KG1 (cell line): ENCODE measurements at places on chromosomes 7 and 10.

GRCh38 chr7:32062150-32062549, 8.1 kb downstream of the PDE1C start:
- no peak for DNase-seq

- no peak for DNase-seq
Observed at GRCh38 chr10:74586088-74586585, 240.3 kb upstream of the KAT6B start.

DNA sequence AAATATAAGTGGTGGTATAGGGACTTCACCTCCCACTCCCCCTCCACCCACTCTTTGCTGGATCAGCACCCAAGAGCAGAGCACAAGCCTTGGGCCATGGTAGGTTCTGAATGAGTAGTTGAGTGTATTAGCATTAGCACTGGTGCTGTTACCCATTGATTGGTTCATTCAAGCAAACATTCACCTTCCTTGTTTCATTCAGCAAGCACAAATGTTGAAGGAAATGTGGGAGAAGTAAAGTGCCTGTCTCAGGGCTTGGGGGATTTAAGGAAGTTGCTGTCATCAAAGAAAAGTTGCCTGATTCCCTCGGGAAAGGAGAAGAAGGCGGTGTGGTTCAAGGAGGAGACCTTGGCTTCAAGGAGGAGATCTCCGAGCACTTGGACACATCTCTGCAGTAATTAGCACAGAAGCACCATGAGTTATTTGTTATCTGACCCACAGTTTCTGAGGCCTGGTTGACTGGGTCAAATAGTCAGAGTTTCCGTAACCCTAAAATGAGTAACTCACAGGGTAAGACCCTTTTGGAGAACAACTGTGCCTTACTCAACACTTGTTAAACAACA, 17.3 kb downstream of the IL2RA start:
- no peak for DNase-seq

DNA sequence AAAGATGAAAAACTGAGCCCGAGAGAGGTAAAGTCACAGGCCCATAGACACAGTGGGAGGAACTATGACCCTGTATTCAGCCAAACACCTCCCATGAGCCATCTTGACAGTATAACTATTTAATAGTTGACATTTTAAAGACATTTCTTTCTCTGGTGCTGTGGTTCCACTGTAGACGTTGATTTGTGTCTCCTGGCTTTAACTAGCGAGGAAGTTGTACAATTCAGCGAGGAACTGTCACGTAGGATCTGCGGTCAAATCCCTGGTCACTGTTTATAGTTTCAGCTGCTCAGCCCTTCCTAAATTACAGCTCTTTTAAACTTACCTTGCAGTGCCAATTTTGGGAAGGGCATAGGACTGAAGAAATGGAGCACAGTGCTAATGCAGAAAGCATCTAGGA, 7.1 kb upstream of the CELF2 start:
- no peak for DNase-seq

DNA sequence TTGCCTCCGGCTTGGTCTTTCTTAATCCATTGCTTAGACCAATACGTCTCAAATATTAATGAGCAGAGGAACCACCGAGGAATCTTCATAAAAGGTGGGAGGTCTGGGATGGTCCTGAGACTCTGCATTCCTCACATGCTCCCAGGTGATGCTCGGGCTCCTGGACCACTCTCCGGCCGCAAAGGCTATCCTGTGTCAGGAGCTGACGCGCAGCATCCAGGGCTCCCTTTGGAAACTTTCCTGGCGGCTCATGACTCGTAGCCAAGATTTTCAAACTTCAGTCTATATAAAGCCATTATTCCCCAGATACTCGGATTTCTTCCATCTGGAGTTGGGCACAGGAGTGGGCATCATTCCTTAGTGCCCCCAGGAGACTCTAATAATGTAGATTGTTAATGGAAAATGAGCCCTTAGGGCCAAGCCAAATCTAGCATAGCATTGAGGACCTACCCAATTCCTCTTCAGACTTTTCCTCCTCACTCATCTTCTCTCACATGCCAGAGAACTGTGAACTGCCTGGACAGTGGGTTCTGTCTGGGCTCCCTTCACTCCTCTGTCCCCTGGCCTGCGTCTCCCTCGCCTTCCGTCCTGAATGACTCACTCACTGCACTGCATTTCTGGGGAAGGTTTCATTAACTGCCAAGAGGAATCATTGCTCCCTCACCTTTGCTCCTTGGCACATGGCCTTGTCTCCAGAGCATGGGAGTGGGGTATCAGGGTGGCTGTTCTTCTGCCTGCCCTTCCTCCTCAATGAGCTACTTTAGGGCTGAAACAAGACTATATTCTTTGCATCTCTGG, 89.3 kb downstream of the MKI67 start:
- no peak for DNase-seq

DNA sequence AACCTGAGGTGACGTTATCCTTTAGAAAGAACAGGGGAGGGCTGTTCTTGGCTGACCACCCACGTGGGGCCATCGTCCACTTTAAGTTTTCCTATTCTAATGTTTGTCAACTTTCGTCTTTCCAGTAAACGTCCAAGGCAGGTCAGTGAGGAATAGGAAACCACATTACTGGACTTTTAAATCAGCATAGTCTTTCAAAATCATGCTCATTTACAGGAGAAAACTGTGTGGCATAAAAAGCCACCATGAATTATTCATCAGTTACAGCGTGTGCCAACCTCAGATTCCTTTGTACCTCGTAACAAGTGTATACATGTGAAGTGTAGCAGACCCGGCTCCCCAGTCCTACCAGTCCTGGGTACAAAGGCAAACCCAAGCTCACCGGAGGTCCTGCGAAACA, 25.1 kb upstream of the ABLIM1 start:
- DNase-seq = no peak

DNA sequence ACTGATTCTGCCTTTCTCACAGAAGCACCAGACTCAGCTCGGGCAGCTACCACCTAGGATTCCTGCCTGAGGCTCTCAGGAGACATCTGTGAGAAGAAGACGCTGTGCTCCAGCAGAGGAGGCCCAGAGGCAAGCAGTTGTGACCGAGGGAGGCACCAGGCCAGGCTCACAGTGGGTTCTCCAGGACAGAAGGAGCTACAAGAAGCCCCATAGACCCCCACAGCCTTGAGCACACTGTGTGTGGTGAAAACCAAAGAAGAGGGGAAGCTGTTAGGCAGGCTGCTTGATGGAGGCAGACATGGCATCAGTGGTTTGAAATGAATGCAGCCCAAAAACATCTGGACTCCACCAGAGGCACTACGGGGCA, 198.8 kb downstream of the GRID1 start:
- no peak for DNase-seq

GRCh38 chr7:103114576-103115008, 34.3 kb downstream of the NAPEPLD start:
- no peak for DNase-seq

DNA sequence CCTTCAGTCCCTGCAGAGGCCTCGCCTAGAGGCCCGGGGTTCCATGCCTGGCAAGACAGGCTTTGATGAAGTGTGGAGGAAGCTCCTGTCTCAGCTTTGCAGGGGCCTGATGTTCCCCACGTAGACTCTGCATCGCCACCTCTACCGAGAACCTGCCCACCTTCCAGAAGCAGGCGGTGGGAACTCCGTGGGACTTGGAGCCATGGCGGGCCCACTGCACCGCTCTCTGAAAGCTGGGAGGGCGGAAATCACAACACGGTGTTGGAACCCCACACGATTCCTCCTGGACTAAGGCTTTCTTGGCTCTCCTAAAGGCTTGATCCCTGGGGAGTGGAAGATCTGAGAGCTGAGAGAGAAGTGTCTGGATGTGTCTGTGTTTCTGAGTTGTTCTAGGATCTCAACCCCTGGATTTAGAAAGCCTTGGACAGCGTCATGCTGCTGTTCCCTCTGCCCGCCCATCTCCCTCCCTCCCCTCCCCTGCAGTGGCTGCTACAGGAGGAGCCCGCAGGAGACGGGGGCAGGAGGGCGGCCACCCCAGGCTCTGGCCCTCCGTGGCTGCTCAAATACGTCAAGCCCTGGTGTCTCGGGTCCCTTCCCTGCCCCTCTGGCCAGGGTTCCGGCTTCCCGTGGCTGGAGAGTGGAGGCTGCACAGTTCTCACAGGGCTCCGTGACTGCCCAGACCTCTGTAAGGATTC, 79.7 kb downstream of the VIPR2 start:
- no peak for DNase-seq

DNA sequence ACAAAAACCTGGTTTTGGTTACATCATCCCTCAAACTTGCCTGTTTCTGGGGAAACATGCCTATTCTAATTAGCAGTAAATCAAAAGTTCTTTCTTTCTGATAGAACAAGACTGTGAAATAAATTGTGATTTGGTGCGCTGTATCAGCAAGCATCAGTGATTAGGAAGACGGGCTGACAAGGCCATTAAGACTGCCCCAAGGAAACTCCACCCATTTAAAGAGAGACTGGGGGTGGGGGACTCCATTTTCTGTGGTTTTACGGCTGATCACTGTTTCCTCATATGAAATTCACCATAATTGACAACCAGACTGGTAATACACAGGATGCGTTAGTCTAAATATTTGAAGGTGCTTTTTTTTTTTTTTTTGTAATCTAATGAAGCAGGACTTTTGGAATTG, 68.7 kb downstream of the MBL2 start:
- no peak for DNase-seq

DNA sequence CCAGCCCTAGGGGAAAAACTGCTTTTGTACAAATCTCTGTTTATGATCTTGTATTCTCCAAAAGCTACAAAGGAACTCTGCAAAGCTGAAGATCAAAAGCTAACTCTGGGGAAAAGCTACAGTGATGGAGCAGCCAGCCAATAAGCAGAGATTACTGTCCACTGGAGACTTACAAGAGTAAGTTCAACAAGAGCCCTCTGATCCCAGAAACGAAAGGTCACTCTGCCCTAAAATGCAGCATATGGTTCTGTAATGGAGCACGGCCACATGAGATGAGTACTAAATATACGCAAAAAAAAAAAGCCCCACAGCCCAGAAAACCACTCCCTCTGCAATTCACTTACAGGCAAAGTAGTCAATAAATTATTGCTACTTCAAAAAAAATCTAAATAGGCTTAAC, 60.1 kb downstream of the ERCC6 start:
- DNase-seq = no peak

- no peak for DNase-seq
Observed at GRCh38 chr10:123560301-123561140, 105.6 kb upstream of the GPR26 start.

GRCh38 chr10:74055383-74056049, 57.6 kb downstream of the VCL start:
- DNase-seq = no peak

DNA sequence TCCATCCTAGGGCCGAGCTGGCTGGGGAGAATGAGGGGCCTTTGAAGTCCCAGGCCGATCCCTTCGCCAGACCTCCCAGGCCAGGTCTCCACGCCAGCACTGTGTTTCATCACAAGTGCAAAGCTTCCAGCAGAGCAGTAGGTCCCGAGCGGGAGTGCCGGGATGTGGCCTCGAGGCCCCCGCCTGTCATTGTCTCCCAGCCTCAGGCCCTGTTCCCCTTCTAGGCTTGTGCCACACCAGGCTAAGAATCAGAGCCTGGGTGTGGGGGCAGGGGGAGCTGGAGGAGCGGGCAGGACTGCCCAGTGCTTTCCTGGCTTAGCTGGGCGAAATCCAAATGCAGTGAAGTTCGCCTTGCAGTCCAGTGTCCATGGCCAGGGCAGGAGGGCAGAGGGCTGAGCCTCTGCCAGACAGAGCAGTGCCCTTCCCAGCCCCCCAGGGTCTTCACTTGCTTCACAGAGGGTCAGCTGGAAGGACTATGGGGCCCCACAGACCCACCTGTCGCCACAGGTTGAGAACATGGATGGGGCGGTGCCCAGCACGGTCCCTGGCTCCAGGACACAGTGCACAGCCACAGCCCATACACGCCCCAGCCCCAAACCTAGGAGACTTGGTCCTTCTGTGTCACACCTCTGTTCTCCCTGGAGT, 20.2 kb upstream of the PFKFB3 start:
- DNase-seq = no peak

DNA sequence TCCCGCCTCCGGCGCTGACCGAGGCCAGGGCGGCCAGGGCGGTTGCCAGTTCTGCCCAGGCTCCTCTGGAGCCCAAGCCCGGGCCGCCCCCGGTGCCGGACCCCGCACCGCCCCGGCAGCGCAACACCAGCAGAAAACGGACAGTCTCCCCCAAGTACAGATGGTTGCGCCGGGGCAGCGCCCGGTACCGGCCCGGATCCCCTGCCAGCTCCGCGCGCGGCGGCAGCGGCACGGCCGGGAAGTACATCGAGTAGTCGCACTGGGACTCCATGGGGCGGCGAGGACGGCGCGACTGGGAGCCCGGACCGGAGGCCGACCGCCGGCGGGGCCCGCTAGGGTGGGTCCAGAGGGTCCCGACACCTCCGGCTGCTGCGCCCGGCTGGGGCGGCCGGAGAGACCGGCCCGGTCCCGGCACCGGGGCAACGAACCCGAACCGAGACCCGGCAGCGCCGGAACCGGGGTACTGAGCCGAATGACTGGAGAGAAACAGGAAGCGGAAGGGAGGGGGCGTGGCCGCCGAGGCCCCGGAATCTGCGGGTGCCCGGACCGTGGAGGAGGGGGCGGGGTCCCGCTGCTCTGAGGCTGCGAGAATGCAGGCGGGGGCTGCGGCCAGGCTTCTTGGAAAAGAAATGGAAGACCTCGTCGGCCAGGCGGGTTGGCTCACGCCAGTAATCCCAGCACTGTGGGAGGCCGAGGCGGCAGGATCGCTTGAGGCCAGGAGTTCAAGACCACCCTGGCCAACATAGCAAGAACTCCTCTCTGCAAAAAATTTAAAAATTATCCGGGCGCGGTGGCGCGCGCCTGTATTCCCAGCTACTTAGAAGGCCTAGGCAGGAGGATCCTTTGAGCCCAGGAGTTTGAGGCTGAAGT, at the start of gene TRAPPC14:
TSS of gene TRAPPC14 (minus strand) at position 495 of the 870 bp plus-strand sequence. CDS start at position 271, 224 bp downstream.
- peak; percentile 7 for DNase-seq

DNA sequence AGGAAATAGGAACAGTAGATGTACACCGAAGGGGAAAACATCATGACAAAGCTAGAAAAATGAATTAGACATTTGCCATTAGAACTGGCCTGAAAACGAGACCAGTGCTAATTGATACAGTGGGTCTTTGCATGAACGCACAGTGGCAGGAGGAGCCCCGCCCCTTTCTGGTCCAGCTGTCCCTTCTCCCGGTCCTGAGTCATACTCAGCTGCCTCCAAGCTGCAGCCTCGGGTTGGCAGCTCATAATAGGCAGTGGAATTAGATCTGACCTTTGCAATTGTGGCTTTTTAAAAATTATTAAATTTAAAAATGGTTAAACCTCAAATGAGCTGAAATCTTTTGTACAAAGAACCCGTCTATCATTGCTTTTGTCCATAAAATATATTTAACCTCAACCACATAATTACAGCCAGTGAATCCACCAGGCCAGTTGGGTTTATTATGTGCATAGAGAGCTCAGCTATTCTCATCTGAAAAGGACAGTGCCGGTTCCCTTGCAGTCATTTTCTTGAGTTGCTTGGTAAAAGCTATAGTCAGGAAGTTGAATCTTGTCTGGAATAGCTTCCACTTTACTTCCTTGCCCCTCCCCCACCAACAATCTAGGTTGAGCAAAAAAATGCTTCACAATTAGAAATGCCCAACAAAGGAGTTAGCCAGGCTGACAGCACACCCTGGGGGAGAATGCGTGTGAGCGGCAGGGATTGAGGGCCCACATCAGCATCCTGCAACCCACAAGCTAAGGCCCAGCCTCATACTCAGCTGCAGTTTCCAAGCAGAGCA, 147.1 kb downstream of the BUB3 start:
- no peak for DNase-seq
